ENCODE measurements at places on chromosomes 2 and 18.

DNA sequence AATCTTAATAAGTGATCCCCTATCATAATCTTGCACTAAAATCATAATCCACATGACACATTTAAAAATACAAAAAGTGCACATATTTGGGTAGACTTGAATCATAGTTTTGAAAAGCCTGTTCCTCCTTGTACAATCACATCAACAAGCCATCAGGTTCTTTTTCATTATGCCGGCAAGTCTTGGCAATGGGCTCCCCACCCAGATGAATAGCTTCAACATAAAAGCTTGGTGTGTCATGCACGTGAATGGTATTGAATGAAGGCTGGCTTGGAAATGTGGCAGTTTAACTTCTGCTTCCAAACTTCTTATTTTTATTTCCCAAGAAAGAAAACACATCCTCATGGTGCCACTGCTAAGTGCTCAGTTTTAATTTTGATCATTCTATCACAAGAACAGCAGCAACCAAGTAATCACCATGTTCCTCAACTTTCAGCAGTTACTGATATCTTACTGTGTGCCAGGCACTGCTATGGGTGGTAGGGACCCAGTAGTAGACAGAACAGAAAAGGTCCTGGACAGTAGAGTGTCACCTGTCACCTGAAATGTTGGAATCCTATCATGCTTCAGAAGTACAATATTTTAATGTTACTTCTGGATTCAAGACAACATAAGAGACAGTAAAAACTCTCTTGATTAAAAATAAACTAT, 89.9 kb downstream of the AP1S3 start:
- no peak for DNase-seq

GRCh38 chr2:5991305-5991968, 299.3 kb downstream of the SOX11 start:
- DNase-seq = no peak

- DNase-seq = no peak
Observed at GRCh38 chr2:171814883-171815282, 79.2 kb downstream of the SLC25A12 start.

DNA sequence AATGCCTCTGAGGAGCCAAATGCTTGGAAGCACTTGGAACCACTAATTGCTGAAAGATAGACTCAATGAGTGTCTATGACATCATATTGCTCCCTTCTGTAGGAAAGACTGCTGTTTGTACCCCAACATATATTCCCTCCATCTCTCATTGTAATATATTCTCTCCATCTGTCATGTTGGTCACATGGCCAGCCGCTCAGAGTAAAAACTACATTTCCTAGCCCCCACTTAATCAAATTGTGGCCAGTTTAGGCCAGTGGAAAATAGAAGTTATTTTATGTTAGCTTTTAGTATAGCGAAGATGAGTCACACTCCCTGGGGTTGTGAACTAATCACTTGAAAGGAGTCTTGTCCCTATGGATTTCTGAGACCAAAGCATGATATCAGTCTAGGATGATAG, 160.2 kb downstream of the HNMT start:
- DNase-seq = no peak

DNA sequence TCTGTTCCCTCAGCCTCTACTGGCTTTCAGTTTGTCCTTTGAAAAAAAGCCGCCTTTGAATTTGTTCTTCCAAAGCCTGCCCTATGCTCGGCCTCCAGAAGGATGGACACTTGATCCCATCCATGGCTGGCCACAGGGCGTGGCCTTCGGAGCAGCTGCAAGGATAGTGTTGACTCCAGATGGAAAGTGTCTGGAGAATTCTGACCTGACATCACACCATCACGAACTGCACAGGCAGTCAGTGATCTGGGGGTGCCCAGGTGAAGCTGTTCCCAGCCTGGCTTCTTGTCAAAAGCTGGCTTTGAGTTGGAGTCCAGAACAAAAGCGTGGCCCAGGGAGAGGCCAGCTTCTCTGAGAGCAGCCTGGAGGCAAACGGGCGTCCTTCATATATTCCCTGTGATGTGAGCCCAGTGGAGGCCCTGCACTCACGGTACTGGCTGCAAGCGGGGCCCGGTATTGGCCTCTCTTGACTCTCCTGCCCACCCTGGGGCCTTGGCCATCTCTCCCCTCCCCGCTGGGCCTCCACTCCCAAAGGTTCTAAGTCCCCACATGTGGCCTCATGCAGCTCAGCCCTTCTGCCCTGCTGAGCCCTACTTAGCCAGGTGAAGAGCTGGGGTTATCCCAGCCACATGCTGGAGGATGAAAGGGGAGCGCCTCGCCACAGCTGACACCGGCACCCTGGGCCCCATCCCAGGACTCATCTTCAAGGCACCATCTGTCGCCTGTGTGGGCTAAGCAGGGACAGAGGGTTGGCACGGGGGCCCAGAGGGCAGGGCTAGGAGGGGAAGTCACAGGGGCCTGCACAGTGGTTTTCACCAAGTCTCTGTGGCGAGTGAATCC, 20.4 kb upstream of the ATOH8 start:
- no peak for DNase-seq

GRCh38 chr18:23188068-23188760, 52.9 kb downstream of the CABLES1 start:
- no peak for DNase-seq

DNA sequence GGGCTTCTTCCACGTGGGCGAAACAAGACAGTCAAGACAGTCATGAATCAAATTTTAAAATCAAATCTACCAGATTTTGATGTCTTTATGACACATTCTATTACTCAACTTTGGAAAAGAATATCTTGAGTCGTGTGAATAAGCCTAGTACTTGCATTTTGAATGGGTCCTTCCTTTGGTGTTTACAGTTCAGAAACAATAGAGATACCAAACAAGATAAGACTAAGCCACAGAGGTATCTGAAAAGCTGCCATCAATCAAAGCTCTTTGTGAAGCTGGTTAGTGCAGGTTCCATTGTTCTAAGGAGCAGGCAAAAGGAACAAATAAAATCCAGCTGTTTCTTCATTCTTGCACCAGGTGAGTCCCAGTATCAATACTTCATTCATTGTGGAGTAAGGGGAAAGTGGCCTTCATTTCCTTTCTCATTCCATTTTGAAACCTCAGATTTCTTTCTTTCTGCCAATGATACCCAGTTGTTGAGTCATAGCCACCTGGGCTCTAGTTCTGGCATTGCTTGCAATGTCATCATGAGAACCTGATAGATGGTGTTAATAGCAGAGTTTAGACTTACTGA, 151.7 kb upstream of the L3MBTL4 start:
- DNase-seq = no peak

- no peak for DNase-seq
Observed at GRCh38 chr18:53115876-53116585, 776.0 kb downstream of the DCC start.

DNA sequence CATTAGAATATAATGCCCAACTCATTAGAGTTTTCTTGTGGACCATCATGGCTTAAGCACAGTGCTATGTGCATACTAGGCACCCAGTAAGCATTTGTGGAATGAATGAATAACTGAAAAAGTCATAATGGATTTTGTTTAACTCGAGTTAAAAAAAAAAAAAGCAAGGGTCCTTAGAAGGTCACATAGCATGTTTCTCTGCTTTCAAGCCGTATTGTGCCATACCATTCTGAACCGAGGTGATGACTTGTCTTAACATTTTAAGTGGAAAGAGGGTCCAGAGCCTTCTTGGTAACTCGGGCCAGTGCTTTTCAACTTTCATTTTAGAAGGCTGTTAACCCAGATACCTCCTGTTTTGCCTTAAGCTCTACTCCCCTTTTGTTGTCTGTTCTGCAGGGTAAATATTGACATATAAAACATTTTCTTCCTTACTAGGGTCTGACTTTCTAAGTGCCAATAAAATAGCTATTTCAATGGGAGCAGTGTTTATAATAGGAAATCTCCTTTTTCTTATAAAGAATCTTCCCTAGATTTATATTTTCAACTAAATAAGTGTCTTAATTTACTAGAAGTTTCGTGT, 787 bp upstream of the ADGRF3 start:
- no peak for DNase-seq

DNA sequence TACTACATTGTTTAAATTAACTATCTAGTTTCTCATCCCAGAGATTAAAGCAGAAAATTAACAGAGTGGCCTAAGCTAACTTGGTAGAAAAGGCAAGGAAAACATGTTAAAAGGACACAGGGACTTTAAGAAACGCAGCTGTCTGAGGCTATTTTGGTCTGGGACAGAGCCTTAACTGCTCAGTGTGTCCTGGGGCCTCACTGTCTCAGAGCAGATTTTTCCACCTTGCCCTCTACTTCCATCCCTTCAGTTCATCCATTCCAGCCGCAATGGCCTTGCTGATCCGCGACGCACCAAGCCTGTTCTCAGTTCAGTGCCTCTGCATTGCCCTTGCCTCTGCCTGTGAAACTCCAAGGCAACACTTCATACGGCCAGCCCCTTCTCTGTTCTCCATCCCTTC, 114.9 kb upstream of the OSR1 start:
- DNase-seq = no peak

DNA sequence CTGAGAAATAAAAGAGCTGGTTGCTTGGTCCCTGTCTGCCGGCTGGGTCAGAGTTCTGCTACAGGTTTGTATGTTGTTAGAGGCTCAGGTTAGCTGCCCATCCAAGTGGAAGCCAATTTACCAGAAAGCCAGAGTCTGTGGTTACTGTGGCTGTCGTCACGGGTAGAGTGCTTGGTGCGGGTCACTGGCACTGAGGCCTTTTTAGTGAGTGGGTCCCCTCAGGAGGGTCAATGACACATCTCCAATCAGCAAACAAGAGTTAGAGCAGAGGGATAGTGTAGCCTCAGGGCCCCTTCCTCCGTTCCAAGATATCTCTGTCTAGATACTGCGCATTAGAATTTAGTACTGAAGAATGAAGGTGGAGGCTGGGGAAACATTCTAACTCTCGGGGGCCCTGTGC, 41.2 kb downstream of the CTIF start:
- DNase-seq = no peak

DNA sequence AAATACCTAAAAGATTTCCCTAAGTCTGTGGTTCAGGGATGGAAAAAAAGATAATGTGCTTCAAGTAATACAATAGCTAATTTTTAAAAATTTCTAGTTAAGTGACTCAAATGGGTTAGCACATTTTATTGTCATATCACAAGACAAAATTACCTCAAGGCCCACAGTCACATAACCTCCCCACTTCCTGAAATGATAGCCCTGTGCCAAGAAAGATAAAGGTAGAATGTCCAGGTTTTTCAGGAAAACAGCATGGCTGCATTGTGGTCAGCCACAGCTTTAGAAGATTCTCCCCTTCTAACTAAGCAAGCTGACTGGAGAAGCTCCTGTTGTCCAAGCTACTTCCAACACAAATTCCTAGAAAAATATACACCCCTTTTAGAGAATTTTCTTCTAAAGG, 127.1 kb upstream of the SLC35G4 start:
- no peak for DNase-seq

DNA sequence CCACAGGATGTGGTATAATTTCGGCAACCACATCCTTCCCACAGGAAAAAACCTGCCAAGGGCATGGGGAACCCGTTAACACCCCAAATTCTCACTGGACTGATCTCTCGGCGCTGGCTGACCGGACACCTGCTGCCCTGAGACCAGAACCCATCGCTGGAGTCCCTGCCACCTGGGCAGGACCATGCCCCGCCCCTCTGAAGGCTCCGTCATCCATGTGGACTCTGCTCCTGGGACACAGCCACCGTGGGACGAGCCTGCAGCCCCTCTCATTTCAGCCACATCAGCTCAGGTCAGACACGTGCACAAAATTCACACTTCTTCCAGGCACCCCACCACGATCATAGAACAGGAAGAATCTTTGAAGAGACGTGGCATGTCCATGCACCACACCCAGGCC, 108.2 kb downstream of the ZNF516 start:
- DNase-seq = no peak

DNA sequence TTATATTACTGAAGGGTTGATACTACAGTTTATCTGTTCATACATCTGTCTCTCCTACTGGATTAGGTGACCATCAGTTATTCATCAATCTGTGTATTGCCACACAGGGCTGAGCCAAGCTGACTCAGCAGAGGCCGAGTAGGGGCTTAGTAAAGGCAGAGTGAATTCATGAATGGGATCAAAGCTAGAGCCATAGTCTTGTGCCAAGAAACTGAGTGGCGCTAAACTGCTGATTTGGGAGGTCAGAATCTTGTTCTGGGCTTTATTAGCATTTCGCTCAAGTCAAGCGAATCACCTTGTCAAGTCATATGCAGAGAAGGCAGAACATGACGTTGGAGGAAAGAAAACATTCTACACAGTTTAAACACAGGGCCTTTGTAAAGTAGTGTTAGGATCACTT, 34.1 kb downstream of the SOCS6 start:
- DNase-seq = no peak
